ENCODE measurements at places on chromosomes 3 and 15.

GRCh38 chr15:57382215-57382614 is 5.9 kb downstream of the CGNL1 start:
- DNase-seq = no peak

DNA sequence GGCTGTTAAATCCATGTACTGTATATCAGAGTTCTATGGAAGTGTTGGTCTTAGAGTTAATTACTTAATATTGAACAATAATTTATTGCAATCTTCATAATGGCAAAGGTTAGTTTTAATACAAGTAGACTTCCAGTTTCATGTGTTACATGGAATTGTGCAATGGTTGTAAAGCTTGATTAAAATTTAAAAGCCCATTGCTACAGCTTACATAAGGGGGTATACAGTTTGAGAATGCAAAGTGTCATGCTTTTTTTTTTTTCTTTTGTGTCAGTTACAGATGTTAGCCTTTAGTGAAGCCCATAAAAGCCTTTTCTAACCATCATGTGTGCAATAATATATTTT is 22.0 kb downstream of the CNOT10 start:
- DNase-seq = no peak

DNA sequence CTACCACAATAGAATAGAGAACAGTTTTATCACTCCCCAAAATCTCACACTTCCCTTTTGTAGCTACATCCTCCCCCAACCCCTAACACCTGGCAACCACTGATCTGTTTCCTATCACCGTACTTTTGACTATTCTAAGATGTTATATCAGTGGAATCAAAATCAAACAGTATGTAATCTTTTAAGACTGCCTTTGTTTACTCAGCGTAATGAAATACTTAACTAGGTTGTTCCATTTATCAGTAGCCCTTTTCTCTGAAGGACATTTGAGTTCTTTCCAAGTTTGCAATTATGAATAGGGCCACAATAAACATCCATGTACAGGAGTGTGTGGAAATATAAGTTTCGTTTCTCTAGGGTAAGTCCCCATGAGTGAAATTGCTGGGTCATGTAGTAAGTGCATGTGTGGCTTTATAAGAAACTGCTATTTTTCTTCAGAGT is 372.3 kb downstream of the SV2B start:
- no peak for DNase-seq

DNA sequence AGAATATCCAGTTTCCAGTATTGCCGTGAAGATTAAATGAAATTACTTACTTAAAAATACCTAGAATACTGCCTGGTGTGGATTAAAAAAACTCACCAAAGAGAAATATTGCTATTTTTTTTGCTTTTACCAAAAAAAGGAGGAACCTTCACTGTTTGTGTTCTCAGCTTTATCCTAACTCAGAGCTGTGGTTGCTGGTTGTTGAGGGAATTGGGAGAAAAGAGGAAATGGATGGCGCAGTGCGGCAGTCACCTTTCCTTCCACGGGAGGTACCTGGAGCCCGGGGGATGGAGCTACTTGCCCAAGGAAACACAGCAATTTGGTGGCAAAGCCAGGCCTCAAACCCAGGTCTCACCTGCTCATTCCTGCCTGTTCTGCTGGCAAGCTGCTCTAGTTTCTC is 270.3 kb downstream of the RPLP1 start:
- no peak for DNase-seq

- DNase-seq = no peak
These were observed 29.8 kb downstream of the DUOX2 start for GRCh38 chr15:45084163-45084562.
